Stimulated activated CD4-positive, alpha-beta T cell treated with anti-CD3 and anti-CD28 coated beads, Interleukin-1b, Interleukin-23, amount 100 ng/mL, for 24 hours (primary cell): ENCODE measurements at places on chromosomes 11 and 22.

DNA sequence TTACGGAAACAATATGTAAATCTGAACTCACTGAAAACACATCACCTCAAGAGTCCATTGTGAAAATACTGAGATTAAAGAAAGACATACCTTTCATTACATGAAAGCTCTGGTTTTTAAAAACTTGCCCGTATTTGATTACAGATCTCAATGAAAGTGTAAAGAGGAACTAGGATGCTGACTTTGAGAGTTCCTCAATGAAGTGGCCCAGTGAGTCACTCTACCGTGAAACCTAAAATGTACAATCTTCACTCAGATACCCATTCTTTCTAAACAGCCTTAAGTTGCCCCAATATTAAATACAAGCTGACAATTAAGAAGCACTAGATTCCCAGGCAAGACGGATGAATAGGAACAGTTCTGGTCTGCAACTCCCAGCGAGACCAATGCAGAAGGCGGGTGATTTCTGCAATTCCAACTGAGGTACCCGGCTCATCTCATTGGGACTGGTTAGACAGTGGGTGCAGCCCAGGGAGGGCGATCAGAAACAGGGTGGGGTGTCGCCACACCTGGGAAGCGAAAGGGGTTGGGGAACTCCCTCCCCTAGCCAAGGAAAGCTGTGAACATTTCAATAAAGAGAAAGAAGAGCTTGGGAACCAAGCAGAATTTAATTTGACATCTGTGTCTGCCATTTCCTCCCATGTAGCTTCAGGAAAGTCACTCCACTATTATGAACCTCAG is 33.8 kb upstream of the OR9G4 start:
- no peak for DNase-seq

GRCh38 chr11:93840180-93840579 is 10.2 kb downstream of the VSTM5 start:
- DNase-seq, result no peak

- DNase-seq, result no peak
These were observed 1273.8 kb downstream of the FAM181B start for GRCh38 chr11:81459766-81460306.

GRCh38 chr22:45549762-45550378 is 47.2 kb downstream of the FBLN1 start:
- DNase-seq, result no peak

DNA sequence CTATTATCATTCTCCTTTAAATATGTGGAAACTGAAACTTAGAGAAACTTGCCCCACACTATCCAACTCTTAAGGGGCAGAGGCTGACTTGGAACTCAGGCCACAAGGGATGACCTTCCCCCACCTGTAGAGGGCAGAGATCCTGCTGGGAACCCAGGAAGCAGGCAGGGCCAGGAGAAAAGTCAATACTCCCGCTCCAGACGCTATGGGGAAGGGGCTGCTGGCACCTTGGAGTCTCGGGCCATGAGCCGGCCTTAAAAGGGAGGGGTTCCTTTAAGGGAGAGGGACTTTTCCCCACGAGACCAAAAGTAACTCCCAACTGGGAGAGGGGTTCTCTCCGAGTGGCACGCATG is 620 bp upstream of the ANO5 start:
- no peak for DNase-seq

GRCh38 chr22:30314915-30315314 is 11.8 kb downstream of the TBC1D10A start:
- DNase-seq, result no peak

DNA sequence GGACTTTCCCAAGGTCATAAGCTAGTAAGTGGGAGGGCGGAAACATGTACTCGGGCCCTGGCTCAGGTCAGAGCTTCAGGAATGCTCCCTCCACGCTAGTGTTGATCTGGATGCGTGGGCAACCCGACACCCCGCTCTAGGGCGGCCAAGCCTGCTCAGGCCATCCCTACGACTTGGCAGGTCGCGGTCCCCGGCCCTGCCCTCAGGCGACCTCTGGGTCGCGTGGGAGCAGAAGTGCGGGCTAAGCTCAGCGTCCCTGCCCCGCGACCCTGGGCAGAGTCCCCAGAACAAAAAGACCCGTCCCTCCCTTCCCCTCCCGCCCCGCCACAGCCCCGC is 781 bp upstream of the TEF start:
- DNase-seq, result no peak

- DNase-seq, result no peak
These were observed 79.6 kb downstream of the CELSR1 start for GRCh38 chr22:46457502-46458488.

GRCh38 chr11:15942936-15943335 is 413.4 kb downstream of the SOX6 start:
- DNase-seq, result no peak

GRCh38 chr22:48889887-48890692 is 937.6 kb downstream of the BRD1 start:
- no peak for DNase-seq

- DNase-seq, result no peak
These were observed 11.3 kb downstream of the GGTLC2 start for GRCh38 chr22:22655452-22656290.

- no peak for DNase-seq
These were observed 23.7 kb upstream of the SORL1-AS1 start for GRCh38 chr11:121476379-121477032.

GRCh38 chr11:130606781-130607511 is 158.5 kb downstream of the ADAMTS15 start:
- DNase-seq, result no peak

- DNase-seq, result no peak
These were observed 6.8 kb downstream of the GRAP2 start for GRCh38 chr22:39907605-39908097.

- DNase-seq, result no peak
These were observed 11.7 kb downstream of the BTG4 start for GRCh38 chr11:111500481-111500880.

GRCh38 chr22:38186429-38186828 is 4.8 kb upstream of the PLA2G6 start:
- no peak for DNase-seq

- DNase-seq, result peak; percentile 4
These were observed 42.2 kb upstream of the FAM181B start for GRCh38 chr11:82775736-82776346.

DNA sequence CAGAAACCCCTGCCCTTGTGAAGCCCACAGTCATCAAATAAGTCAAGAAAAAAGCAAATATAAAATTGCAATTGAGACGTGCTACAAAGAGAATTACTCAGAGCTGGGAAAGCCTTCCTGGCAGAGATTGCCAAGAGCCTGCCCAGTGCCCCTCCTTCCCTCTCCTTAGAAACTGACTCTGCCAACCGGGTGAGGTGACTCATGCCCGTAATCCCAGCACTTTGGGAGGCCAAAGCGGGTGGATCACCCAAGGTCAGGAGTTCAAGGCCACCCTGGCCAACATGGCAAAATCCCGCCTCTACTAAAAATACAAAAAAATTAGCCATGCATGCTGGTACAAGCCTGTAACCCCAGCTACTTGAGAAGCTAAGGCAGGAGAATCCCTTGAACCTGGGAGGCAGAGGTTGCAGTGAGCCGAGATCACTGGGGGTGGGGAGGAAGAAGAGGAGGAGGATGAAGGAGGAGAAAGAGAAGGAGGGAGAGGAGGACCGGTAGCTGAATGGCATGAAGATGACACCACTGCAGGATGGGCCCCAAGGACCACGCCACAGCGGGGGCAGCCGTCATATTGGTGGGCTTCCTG is 76.1 kb upstream of the RTL6 start:
- no peak for DNase-seq

DNA sequence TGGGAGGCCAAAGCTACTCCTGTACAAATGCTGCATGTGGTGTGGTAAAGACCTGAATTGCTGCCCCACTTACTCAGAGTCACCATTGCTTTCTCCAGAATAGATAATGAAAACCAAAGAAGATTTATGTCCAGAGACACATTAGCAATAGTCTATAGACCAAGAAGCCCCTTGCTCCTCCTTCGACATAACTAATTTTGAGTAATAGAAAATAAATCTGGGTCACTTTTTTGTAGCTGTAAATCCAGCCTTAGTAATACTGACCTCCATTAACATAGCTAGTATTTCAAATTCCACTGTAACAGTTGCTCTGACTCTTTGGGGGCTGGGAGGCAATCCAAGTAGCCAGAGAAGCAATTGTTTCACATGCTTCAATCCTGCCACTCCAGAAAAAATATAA is 145.9 kb downstream of the MAML2 start:
- no peak for DNase-seq

DNA sequence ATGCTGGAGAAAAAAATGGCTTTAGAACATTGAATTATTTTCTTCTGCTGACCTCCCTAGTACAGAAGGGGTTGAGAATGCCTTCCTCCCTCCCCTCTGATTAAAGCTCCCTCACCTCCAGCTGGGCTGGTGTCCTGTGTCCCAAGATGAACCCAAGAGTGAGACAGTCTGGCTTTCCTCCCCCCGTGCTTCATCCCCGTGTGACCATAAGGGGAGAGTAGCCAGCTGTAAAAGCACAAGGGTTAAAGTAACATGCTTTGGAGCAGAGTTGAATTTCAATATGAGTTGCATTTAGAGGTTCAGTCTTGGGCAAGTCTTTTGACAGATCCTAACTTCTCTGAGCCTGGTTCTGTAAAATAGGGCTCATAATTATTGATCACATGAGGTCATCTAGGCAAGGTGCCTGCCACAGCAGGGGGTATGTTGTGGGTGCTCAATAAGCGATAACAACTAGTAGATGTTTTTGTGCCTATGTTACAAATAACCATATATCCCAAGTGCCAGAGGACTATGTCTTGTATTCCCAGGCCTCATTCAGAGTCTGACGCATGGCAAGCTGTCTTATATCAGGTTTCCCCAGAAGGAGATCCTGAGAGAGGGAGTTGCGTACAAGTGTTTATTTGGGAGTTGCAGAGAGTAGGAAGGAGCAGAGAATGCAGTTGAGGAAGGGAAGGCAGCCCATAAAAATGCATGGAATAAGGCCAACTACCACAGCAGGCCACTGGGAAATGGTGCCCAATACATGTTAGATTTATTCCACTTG is 4.1 kb downstream of the PRG2 start:
- no peak for DNase-seq
